Foreskin keratinocyte (primary cell): ENCODE measurements at places on chromosomes 4 and X. TPM values are rescaled to one million over a fixed set of nuclear protein-coding genes. Genes with fewer than 3 reads are reported as not detected.

Gene CPZ
- total RNA-seq = not detected in 2 replicates

Gene HTR2C
- total RNA-seq = not detected in 2 replicates

Gene FAAH2
- total RNA-seq = 0.92 TPM in 2 replicates

Gene CT45A5
- total RNA-seq = not detected in 2 replicates

Gene GPR34
- total RNA-seq = not detected in 2 replicates

Gene SPANXA1
- total RNA-seq = not detected in 2 replicates

Gene WDR45
- 25.7 and 38.8 TPM in 2 replicates for total RNA-seq

Gene HS3ST1
- total RNA-seq = 7.1 and 8.5 TPM in 2 replicates

Gene EVC2
- total RNA-seq = 7.5 TPM in 2 replicates

Gene NONO
- 357 and 388 TPM in 2 replicates for total RNA-seq

Gene GABRE
- 8.3 and 9.8 TPM in 2 replicates for total RNA-seq

Gene GPR173
- 0.35 and 0.75 TPM in 2 replicates for total RNA-seq

Gene TEX11
- not detected in 2 replicates for total RNA-seq

Gene ASMT
- total RNA-seq = not detected in 2 replicates

Gene SLC6A8
- total RNA-seq = 40.0 and 43.4 TPM in 2 replicates

Gene MTCP1
- 16.5 and 18.8 TPM in 2 replicates for total RNA-seq

Gene OPHN1
- total RNA-seq = 5.7 and 6.4 TPM in 2 replicates

Gene STK32B
- total RNA-seq = 7.7 and 8.3 TPM in 2 replicates

Gene UGT2A3
- not detected in 2 replicates for total RNA-seq

Gene PPEF1
- total RNA-seq = not detected in 2 replicates

Gene TKTL1
- not detected in 2 replicates for total RNA-seq

Gene PHOX2B
- total RNA-seq = not detected in 2 replicates

Gene GPM6B
- total RNA-seq = 0.17 TPM in 1 of 2 replicates, not detected in the other

Gene ARHGEF6
- total RNA-seq = 0.07 and 0.10 TPM in 2 replicates

Gene CPEB2
- 9.1 and 13.2 TPM in 2 replicates for total RNA-seq

Gene FAM184B
- total RNA-seq = not detected in 2 replicates

Gene ZNF275
- 6.7 and 7.2 TPM in 2 replicates for total RNA-seq

Gene HTRA3
- not detected in 2 replicates for total RNA-seq

Gene PRR27
- not detected in 2 replicates for total RNA-seq

Gene CT47B1
- total RNA-seq = not detected in 2 replicates

Gene JADE3
- total RNA-seq = 8.2 and 8.6 TPM in 2 replicates
